HCT116 (cell line): ENCODE measurements at places on chromosomes 2 and 18. TPM values are rescaled to one million over a fixed set of nuclear protein-coding genes. Genes with fewer than 3 reads are reported as not detected.

DNA sequence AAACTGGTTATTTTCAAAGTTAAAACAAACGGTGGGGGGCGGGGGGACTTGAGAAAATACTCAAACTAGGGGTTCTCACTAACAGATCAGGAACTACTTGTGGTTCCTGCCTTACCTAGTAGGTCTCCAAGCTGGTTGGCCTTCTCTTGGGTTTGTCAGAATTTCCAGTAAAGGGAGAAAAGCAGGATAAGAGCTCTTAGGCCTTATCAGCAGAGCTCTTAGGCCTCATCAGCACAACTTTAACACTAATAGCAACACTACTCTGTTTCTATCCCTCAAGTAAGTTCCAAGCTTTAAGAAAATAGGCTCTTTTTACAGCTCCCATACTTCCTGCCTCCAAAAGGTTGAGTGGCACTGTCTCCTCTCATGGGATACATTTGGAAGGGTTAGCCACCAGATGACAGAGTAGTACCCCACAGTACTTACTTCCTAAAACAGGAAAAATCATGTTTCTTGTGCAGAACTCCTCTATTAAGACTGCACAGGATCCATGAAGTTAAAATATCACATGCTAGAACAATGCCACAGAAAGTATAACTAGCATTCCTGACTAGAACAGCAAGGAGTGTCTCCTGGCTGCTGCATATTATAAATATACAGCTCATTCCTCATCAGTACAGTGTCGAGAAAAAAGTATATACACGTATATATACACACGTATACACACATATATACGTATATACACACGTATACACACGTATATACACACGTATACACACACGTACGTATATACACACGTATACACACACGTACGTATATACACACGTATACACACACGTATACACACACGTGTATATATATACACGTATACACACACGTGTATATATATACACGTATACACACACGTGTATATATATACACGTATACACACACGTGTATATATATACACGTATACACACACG, 6.1 kb downstream of the FBXO11 start:
- no peak for DNase-seq
- H3K27me3 ChIP-seq, result no peaks in the 10 kb centered on the region
- H3K27ac ChIP-seq, result no peak overlapping the region

GRCh38 chr2:236875906-236876505, 209.7 kb upstream of the COPS8 start:
- DNase-seq, result no peak
- peaks cover 42% of the 10 kb centered on the region; the same call in 1 of the 2 replicates for H3K27me3 ChIP-seq
- no peak overlapping the region for H3K4me3 ChIP-seq
- H3K36me3 ChIP-seq, result no peaks in the 10 kb centered on the region
- H3K27ac ChIP-seq, result no peak overlapping the region
- 0 out of 2 replicates have a peak, but pooled peaks cover 5% of the 10 kb centered on the region for H3K4me1 ChIP-seq

DNA sequence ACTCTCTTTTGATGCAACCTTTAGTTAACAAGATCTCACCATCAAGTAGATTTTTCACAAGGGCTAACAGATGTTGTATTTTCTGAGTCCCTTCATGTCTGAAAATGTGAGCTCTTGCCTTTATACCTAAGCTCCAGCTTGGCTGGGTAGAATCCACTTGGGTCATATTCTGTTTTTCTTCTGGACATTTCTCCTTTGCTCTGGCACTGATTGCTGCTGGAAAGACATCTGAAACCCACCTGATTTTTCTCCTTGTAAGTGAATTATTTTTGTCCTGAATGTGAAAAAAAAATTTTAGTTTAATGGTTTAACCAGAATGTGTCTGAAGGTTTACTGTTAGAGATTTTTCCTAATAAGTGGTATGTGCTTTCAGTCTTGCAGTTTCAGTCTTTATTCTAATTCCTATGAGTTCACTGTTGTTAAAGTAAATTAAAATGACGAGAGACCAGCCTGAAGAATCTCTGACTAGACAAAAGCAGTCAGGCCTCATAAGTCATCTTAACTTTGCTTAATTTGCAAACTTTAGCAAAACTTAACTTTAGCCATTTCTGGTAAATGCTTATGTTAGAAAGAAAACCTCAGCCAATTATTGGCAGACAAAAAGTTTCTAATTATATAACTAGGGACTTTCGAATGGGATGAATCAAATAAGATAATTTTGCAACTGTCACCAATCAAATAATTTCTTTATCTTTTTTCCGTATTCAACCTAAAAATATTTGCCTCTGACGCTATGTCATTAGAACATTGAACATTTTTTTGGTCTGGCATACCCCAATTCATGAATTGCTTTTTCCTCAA, 70.8 kb downstream of the ACAA2 start:
- H3K4me3 ChIP-seq, result no peak overlapping the region
- H3K27ac ChIP-seq, result no peak overlapping the region
- no peaks in the 10 kb centered on the region for H3K4me1 ChIP-seq
- H3K27me3 ChIP-seq, result 0 out of 2 replicates have a peak, but pooled peaks cover 3% of the 10 kb centered on the region

- no peak overlapping the region for H3K27ac ChIP-seq
- no peak overlapping the region for H3K4me3 ChIP-seq
- H3K4me1 ChIP-seq, result no peaks in the 10 kb centered on the region
- H3K36me3 ChIP-seq, result no peaks in the 10 kb centered on the region
Measured at GRCh38 chr2:66390811-66391210, 44.1 kb upstream of the MEIS1 start.

- DNase-seq, result no peak
- H3K4me3 ChIP-seq, result no peak overlapping the region
- no peaks in the 10 kb centered on the region for H3K36me3 ChIP-seq
- no peaks in the 10 kb centered on the region for H3K27me3 ChIP-seq
- H3K27ac ChIP-seq, result no peak overlapping the region
- H3K4me1 ChIP-seq, result no peaks in the 10 kb centered on the region
Measured at GRCh38 chr2:86584151-86584913, 21.1 kb upstream of the CHMP3 start.

Gene UBE2E3
- total RNA-seq, result 64.2 TPM

DNA sequence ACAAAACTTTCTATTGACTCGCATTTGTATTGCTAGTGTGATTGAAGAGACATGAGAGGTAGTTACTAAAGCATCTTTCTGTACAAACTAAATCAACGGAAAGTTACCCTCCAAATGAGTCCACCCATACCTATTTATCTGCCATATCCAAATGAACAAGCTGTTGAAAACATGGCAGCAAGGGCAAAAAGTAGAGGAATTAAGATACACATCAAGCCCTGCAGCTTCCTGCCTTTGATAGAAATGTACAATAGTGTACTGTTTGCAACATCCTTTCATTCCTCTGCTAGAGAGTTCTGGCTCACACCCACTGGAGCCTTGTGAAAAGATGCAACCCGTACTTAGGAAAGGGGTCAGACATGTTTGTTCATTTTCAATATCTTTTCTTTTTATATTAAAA, 122.5 kb downstream of the ERBB4 start:
- H3K27me3 ChIP-seq, result no peaks in the 10 kb centered on the region
- H3K4me3 ChIP-seq, result no peak overlapping the region
- DNase-seq, result no peak
- H3K4me1 ChIP-seq, result no peaks in the 10 kb centered on the region
- H3K36me3 ChIP-seq, result no peaks in the 10 kb centered on the region
- H3K27ac ChIP-seq, result no peak overlapping the region

DNA sequence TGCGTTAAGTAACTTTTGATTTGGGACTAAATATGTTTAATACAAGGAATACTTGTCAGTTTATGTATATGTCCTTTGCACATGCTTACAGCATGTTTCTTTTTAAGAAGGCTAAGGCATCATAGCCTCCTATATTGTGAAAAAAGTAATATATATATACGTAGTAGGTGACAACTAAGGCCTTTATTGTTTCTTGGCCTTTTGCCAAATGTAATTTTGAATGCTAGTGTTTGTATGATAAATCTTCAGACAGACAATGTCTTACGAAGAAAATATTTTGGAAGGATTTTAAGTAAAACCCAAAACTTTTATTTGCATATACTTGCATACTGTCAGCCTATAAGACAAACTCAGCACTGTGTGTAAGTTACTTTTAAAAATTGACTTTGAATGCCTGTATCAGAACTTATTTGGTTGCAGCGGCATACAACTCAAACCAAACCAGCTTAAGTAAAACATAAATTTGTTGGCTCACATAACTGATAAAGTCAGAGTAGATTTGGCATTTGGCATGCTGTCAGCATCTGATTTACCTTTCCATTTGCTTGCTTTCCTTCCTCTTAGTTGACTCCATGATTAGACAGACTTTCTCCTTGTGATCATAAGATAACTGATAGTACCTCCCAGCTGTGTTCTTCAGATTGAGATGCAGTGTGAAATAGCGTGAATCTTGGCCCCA, 24.4 kb downstream of the UBE2E3 start:
- no peak overlapping the region for H3K27ac ChIP-seq
- no peaks in the 10 kb centered on the region for H3K36me3 ChIP-seq
- no peaks in the 10 kb centered on the region for H3K4me1 ChIP-seq

Gene KCNG2
- total RNA-seq, result not detected

DNA sequence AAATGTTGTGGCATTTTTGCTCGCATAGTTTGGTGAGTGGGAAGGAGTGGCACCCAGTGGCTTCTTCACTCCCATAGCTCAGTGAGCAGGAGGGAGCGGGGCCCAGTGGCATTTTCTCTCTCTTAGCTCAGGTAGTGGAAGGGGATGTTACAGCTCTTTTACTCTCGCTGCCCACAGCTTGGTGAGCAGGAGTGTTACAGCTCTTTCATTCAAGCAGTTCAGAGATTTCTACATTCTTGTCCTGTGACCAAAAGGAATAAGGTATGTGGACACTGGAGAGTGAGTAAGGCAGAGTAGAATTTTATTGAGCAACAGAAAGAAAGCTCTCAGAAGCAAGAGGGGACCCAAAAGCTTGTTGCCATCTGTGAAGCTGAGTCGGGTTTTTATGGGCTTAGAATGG, 192.4 kb downstream of the SPAG16 start:
- no peak for DNase-seq
- H3K27ac ChIP-seq, result no peak overlapping the region
- H3K36me3 ChIP-seq, result no peaks in the 10 kb centered on the region
- H3K4me3 ChIP-seq, result no peak overlapping the region

Gene NDC80
- total RNA-seq, result 46.0 TPM

GRCh38 chr2:70767699-70768589, at the start of gene ADD2:
Gene ADD2 (minus strand): TSS chr2:70768200. CDS start chr2:70706408, 61,792 bp downstream.
- no peaks in the 10 kb centered on the region for H3K4me1 ChIP-seq
- DNase-seq, result no peak
- no peaks in the 10 kb centered on the region for H3K36me3 ChIP-seq

DNA sequence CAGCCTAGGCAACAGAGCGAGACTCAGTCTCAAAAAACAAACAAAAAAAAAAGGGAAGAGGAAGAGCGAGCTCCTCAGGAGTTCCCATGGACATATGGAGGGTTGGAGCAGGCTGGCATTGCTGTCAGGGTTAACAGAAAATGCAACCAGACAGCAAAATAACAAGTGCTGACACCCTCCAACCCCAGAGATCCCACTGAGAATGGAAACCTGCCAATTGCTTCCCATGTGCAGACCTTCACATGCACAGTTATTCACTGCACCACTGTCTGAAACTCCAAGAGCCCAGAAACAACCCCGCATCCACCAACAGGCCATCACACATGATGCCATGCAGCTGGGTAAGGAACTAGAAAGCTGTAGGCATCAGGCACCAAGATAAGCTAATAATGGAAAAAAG, 43.5 kb downstream of the TFCP2L1 start:
- no peak overlapping the region for H3K4me3 ChIP-seq
- H3K36me3 ChIP-seq, result no peaks in the 10 kb centered on the region
- DNase-seq, result no peak
- no peak overlapping the region for H3K27ac ChIP-seq
- H3K27me3 ChIP-seq, result no peaks in the 10 kb centered on the region

GRCh38 chr2:220419647-220420046, 792.2 kb downstream of the SLC4A3 start:
- no peaks in the 10 kb centered on the region for H3K27me3 ChIP-seq
- no peak for DNase-seq
- H3K36me3 ChIP-seq, result no peaks in the 10 kb centered on the region

DNA sequence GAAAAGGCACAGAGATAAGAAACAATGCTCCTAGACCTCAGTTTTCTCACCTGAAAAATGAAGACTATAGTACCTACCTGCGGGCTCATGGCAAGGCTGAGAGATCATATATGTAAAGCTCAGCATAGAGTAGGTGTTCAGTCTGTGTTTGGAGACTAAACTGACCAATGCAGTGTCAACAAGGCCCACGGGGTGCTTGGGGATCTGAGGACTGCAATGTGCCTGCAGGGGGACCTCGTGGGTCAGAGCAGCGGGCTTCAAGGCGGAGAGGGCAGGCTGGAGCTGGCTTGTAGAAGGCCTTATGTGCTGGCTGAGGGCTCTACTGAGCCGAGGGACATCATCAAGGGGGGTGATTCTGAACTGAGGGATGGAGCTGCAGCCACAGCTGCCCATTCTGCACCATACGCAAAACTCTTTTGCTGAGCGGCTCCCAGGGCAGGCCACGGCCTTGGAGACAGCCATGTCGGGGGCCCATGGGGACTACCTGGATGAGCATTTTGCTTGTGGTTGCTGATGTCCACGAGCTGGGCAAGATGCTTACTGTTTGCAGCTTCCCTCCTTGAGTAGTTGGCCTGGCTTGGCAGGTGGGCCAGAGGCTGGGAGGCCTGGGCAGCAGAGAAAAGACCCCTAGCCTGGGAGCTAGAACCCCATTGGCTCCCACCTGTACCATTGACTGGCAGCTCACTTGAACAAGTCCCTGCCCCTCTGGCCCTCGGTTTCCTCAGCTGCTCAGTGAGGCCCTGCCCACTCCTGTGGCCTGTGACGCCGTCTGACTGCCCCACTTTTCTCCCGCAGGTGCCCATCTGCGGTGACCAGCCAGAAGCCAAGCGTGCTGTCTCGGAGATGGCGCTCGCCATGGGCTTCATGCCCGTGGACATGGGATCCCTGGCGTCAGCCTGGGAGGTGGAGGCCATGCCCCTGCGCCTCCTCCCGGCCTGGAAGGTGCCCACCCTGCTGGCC, 23.5 kb downstream of the STEAP3 start:
- DNase-seq, result no peak
- H3K27me3 ChIP-seq, result no peaks in the 10 kb centered on the region
- no peak overlapping the region; the same call in 1 of the 2 replicates for H3K27ac ChIP-seq
- no peak overlapping the region for H3K4me3 ChIP-seq
- peaks cover 27% of the 10 kb centered on the region for H3K4me1 ChIP-seq
